ENCODE measurements at places on chromosomes 3 and 15. TPM values are rescaled to one million over a fixed set of nuclear protein-coding genes. Genes with fewer than 3 reads are reported as not detected.

Gene OIP5
- 4.6 TPM for total RNA-seq

- no peak for DNase-seq
These were observed 13.4 kb upstream of the ITGA11 start for GRCh38 chr15:68445351-68445750.

Gene MAGEL2
- 3.4 TPM for total RNA-seq

- DNase-seq = peak; percentile 4
These were observed 302.5 kb upstream of the ATP11B start for GRCh38 chr3:182490596-182491491.

- DNase-seq = no peak
These were observed 17.1 kb downstream of the LIMD1 start for GRCh38 chr3:45611628-45612081.

DNA sequence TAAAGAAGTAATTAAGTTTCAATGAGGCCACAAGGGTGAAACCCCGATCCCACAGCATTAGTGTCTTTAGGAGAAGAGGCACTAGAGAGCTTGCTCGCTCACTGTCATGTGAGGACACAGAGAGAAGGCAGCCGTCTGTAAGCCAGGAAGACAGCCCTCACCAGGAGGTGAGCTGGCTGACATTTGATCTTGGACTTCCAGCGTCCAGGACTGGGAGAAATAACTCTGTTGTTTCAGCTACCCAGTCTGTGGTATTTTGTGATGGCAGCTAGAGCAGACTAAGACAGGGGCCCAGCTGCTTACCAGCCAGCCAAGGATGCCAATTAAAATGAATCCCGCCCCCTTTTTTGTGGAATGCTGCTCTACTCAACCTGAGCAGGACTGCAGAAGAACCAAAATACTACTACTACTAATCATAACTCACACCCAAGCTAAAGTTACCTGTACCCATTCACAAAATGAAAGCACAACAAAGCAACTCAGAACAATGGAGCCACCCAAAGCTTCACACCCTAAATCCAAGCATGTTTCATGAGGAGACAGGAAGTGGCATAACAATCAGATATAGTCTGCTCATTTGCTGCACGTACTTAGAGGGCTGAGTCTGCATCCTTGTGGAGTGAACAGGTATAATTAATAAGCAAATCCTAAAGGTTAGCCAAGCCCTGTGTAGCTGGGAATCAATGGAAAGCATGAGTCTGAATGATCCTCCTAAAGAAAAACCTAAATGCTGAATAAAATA, 35.6 kb upstream of the RHCG start:
- no peak for DNase-seq

Gene INSYN1
- 22.9 TPM for total RNA-seq

GRCh38 chr3:84836961-84837360, 121.8 kb upstream of the CADM2 start:
- no peak for DNase-seq

DNA sequence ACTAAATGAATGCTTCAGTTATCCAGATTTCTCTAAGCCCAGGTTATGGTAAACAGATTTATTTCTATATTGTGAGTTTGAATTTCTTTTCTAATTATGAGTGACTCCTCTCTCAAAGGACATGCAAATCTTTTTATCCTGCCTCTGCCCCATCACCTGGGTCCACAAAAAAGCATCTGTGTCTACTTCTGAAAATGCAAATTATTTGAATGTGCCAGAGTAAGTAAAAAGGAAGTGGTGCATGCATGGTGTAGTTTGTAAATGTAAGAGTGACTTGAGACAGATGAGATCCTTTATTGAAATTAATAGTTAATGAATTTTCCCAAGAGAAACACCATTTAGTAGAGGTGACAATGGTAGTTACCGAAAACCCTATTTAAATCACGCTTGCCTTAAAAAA, 26.9 kb downstream of the MCTP2 start:
- DNase-seq = no peak

DNA sequence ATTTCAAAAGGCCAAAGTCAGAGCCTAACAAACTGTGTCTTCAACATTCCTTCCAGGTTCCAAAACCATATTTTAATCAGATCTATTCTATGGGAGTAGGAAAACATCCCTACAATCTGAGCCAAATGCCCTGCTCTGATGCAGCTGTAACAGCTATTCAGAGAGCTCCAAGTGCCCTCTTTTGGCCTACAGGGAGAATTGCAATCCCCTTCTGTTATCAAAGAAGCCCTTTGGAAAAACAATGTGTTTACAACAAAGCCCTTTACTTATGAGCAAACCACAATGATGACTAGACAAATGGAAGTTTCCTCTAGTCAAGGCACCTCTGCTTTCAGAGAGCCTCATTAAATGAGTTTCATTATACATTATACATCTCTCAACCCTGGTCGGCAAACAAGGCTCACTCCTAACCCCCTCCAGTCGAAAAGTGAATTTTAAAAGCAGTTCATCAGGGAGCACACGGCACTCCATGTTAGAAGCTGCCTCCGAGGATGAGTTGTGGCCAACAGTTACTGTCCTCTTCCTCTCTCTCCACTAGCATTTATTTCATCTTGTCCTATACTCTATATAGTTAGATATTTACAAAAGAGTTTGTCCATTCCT, 42.6 kb upstream of the TMCO5A start:
- peak; percentile 10 for DNase-seq

GRCh38 chr3:134084242-134084950, 54.7 kb upstream of the SLCO2A1 start:
- no peak for DNase-seq

Gene CHRFAM7A
- total RNA-seq = 6.4 TPM

Gene OSTN
- 0.54 TPM for total RNA-seq

DNA sequence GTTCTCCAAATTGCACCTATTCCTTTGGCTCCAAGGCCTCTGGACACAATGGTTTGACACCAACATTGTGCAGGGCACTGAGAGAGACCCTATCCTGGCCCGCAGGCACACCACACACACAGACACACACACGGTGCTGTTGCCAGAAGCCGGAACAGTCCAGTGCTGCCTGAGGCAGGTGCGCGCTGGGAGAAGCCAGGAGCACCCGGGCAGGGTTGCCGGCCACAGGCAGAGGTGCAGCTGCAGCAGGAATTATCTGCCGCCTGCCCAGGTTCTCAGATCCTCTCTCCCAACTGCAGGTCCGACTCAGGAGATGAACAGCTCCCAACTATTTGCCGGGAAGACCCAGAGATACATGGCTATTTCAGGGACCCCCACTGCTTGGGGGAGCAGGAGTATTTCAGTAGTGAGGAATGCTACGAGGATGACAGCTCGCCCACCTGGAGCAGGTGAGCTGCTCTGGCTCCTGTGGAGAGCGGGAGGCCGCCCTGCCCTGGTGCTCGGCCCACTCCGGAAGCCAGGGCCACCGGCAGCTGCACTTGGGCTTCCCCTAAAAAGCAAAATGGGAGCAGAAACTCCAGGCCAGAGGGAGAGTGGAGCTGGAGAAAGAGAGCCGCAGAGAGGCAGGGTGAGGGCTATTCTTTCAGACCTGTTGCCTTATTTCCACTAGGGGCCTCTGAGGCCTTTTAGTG, 42.9 kb downstream of the CHDH start:
- no peak for DNase-seq

Gene RPL35A
- total RNA-seq = 379 TPM

Gene CPN2
- total RNA-seq = not detected

Gene ABHD14A
- 19.1 TPM for total RNA-seq

- no peak for DNase-seq
These were observed 51.0 kb downstream of the ZDHHC19 start for GRCh38 chr3:196159952-196160804.

Gene IQSEC1
- total RNA-seq = 27.2 TPM

DNA sequence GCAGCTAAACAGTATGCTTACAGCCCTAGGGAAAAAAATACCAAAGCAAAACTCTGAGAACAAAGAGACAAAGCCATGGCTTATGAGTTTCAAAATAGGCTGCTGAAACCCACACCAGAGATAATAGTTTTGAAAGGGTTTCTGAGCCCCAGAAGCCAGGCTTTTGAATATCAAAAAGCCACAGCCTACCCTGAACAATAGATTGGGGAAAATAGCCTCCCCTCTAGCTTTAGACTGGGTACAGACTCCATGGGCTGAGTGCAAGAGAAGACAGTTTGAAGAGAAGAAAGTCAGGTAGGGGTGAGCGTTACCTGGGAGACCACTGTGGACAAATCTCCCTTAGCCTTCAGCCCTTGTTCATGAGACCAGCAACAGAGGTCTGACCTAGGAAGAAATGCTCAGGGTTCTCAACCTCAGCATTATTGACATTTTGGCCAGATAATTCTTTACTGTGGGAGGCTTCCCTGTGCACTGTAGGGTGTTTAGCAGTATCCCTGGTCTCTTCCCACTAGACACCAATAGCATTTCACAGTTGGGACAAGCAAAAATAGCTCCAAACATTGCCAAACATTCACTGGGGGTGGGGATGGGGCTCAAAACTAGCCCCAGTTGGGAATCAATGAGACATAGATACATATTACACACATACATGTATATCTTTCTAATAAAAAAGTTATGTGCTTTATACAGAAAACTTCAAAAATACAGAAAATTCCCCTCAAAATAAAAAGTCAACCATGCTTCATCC, 11.6 kb upstream of the TAFA4 start:
- no peak for DNase-seq

DNA sequence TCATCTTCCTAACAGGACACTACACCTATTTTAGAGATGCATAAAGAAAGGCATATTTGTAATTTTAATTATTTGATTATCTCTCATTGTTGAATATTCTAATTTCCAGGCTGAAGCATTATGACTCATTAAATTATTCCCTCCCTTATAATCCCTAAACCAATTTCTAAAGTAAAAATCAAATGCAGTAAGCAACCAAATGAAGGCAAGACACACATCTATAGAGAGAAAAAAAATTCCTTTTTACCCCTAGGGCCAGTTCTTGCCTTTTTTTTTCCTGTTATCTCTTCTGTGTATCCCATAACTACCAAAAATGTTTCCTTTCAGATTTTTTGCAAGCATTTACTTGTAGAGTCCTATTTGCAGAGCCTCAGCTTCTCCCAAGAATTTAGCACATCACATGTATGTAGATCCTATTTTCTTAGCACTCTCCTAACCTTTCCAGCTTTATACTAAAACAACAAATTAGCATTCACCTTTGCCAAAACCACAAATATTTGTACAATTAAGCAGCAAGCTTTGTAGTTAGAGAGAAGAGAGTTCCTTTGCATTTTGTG, 177.9 kb downstream of the SATB1 start:
- DNase-seq = no peak

Gene SKIL
- total RNA-seq = 68.2 TPM

GRCh38 chr15:89999676-90000185, 1.4 kb upstream of the ZNF710 start:
- no peak for DNase-seq

- no peak for DNase-seq
These were observed 236.4 kb downstream of the UACA start for GRCh38 chr15:70526974-70527325.

Gene UBAP1L
- 10.3 TPM for total RNA-seq

DNA sequence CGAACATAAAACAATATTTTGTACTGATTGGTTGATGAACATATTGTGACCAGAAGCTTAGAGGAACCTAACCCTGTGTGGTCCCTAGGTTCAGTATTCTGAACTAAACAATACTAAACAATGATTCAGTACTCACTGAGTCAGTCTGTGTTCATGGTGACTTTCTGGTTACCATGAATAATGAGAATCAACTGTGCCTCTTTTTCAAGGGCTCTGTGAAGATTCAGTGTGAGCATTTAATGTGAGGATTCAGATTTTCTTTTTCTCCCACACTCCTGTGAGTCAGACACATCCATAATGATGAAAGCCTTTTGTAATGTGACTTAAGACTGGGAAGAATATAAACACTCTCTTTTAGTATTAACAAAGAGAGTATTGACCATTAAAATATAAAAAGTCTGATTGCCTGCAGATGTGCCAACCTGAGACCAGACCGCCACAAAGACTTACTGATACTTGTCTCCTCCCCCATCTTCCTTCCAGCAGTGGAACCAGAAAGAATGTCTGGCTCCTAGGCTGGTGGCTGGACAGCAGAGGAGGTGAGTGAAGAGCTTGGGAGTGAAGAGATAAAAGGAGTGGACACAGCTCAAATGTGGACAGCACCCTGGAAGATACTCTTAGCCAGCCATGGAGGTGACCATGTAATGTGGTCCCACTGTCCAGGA, 17.6 kb upstream of the ACTL6A start:
- DNase-seq = no peak

DNA sequence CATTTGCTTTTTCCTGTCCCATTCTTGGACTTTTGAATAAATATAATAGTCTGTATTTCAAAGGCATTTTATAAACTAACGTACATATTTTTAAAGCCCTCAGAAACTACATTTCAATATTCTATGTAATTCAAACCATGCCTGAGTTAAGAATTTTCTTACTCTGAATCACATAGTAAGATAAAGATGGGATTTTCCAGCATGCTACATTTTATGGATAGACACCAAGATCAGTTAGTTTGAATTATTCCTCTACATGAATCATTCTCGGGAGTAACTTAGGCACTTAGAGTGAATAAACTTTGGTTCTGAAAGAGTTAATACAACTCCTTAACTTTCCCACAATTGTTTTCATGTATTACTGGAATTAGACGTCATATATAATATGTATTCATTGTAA, 713.3 kb upstream of the CBLB start:
- no peak for DNase-seq

DNA sequence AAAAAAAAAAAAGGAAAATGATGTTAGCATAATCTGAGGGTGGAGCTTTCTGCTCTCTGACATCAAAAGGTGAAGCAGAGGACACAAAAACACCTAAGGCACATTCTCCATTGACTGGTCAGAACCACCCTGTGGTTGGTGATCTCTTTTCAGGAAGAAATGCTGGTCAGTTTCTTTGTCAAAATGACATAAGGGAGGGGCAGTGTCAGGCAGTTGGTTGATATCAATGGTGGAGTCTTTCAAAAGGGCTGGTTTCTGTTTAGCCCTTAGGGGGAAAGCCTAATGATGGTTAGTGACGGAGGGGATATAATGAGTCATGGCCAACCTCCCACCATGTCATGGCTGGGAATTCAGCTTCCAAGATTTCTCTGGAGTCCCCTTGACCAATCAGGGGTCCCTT, 185.9 kb upstream of the GBE1 start:
- DNase-seq = no peak

DNA sequence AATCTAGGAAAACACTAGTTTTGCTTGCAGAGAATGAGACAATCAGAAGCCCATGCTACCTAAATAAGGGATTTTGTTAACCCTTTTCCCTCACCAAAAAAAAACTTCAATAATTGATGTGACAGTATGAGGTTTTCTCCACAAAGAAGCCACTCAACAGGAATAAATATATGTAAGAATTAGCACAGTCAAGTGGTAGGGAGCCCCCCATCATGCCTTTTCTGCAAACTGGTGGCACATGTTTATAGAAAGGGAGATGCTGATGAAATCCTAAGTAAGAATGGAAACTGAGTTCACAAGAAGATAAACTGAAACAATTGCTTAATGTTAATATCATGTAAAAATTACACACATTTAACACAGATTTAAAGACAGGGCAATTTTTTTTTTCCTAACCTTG, 51.0 kb downstream of the PHC3 start:
- DNase-seq = no peak

DNA sequence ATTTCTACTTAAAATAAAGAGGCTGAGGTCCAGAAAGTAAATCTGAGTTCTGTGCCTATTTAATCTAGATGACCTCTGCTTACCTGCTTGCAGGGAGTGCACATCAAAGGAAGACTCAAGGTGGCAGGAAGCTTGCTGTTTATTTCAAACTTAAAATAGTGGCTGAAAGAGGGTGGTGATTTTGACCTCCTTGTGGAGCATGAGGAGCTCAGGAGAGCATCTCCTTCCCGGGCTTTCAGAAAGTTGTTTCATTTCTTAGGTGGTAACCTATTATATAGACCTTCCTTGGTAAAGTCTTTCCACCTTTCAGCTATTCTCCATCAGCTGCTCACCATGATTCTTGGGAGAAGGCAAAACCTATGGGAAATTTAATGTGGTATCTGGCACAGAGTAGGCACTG, 494 bp downstream of the GCSAM start:
- DNase-seq = no peak
